ENCODE measurements at places on chromosomes 1 and 21. TPM values are rescaled to one million over a fixed set of nuclear protein-coding genes. Genes with fewer than 3 reads are reported as not detected.

CHI3L2 gene
- 0.54 TPM for total RNA-seq

PLA2G5 gene
- not detected for total RNA-seq

MPZ gene
- total RNA-seq: 0.21 TPM

TMEM269 gene
- total RNA-seq: 0.40 TPM

SPATA46 gene
- total RNA-seq: not detected

CELA2A gene
- total RNA-seq: not detected
